Caki2 (cell line): ENCODE measurements at places on chromosomes 2 and 18.
A peak's percentile ranks its signal among the peaks of the same experiment; 100 is the strongest.

DNA sequence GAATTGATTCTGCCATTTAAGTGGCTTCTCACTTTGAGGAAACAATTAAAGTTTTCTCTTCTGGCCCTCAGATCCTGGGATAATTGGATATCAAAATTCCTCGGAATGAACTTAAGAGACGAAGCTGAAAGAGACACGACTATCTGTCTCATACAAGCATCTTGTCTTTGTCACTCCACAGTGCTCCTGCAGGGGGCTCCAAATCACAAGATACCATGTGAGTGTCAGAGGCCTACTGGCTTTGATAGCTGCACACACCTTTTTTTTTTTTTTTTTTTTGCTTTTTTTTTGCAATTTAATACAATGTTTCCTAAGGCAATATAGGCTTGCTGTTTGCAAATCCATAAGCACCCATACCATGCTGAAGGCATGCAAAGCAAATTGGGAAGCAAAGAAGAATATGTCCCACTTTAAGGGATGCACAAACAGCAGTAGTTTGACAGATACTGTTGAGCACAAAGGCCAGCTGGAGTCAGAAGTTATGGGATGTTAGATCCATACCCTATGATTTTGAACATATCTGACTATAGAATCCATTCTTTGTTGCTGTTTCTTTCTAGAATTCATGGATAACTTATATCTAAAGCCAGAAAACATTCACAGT is 109.0 kb upstream of the CBLN2 start:
- DNase-seq, result peak; percentile 4

GRCh38 chr2:86789687-86790133 is 1.0 kb downstream of the CD8A start:
- no peak for DNase-seq

DNA sequence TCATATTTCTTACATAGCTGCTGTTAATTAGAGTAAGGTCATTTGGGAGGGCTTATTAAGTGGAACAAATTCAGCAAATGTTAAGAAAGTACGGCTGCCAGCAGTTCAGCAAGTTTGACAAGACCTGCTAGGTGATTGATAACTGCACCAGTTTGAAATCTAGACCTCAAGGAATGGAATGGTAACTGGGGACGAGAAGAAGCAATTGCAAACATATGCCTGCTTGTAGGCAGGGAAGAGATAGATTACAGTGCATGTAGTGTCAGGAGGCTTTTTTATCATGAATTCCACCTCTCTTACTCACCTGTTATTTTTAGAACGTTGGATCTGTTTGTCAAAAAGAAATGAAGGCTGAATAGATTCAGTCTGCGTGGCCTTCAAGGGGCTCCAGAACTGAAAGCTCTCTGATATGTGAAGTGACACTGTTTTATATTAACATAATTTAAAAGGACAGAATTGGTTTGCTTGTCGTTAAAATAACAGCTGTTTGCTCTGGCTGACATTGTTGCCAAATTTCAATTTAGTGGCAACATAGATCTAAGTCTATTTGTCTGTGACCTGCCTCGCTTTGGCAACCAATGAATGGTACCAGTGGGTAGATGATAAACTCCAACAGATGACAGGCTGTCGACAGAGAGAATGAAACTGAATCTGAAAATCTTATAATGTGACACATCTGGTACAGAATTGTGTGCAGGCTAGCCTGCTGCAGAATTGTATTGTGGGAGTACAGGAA is 199.3 kb downstream of the ZNF407 start:
- peak; percentile 28 for DNase-seq

- no peak for DNase-seq
Measured at GRCh38 chr2:157785200-157785599, 90.9 kb downstream of the ACVR1 start.

DNA sequence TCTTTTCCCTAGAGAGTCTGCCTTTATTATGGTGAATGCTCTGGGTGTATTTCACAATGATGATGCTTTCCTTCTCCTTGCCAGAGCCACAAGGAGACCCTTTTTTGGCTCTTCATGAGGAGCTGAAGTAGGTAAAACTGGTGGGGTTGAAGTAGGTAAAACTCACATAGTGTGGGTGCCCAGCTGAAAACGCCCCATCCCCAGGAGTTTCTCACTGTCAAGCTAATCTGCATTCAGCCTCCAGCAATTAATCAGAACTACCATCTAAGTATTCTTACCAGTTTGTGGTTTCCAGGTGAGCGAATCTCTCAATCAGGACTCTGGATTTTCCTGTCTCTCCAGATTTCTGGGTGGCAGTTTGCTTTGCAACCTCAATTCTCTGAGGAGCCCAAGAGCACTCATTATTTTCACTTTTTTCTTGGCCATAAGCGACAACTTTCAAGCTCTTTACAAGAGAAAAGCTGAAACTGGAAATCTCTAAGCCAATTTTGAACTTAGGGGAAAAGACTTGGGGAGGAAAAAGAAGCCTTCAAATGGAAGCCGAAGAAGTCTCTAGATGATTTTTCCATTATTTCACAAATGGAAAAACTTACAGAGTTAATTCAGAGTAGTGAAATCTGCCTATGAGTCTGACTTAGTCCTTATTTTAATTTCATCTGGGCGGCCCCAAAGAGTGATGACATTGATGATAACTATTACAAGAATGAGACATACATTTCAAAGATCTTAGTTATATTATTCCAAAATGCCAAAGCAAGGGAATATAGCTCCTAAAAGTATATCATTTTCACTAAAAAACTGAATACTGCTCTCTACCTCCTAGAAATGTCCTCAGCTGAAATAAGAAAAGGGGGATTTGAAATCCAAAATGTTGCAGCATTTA is 121.4 kb upstream of the MAP3K20 start:
- no peak for DNase-seq

DNA sequence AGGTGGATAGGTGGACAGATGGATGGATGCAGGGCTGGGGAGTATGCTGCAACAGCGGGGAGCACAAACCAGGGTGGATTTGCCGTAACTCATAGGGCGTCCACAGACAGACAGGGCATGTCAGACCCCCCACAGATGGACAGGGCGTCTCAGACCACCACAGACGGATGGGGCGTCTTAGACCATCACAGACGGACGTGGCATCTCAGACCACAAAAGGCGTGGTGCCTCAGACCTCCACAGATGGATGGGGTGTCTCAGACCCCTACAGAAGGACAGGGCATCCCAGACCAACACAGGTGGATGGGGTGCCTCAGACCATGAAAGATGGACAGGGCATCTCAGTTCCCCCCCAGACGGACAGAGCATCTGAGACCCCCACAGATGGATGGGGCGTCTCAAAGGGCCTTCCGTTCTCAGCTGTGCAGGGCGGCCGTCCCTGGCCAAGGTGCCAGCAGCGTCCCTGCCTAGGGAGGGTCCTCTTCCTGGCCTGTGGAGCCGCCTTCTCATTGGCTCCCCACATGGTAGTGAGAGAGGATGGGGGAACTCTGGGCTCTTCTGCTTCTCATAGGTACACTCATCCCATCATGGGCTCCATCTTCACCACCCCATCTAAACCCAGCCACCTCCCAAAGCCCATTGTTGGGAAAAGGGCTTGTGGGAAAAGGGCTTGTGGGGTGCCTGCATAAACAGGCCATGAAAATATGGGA is 2.1 kb downstream of the ANKMY1 start:
- DNase-seq, result no peak

DNA sequence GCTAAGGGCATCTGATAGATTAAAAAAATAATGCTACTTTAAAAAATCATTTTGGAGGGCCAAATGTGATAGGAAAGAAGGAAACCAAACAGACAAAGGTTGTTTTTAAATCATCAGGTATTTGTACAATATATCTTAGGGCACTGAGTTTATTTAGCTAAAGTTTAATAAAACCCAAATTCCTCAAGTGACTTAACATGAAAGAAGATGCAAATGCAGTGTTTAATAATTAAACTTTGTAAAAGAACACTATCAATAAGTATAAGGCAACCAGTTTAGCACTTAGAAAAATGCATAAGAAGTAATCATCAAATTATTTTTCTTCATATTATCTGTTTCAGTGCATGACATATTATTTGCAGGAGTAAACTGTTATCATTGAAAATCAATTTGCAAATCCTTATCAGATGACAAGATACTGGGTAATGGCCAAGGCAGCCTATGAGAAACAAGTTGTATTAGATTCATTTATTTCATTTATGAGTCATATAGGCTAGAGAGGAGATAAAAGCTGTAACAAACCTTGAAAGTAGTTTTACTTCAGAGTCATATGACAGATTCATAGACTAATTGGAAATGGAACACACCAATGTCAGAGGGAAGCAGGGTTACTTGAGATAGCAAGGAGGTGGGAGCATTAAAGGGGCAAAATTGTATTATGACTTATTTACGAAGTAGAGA is 165.5 kb downstream of the GCA start:
- DNase-seq, result peak; percentile 65

GRCh38 chr2:151729837-151730236 is 4.4 kb downstream of the NEB start:
- no peak for DNase-seq

DNA sequence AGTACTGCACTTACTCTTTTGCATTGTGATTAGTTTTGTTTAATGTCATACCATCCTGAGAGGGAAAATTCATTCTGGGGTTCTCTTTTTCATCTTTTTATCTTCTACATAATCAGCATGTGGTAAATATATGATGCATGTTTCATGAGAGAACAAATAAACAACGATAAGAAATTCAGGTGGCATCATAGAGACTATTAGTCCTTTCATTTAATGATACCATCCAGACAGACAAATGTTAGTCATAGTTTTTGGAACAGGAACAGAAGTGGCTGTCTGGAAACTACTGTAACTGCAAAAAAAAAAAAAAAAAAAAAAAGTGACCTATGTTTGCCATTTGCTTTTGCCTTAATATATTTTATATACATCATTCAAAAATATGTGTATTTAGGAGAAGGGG is 761.0 kb downstream of the EPHA4 start:
- no peak for DNase-seq
